ENCODE measurements at places on chromosomes 12 and 14.

DNA sequence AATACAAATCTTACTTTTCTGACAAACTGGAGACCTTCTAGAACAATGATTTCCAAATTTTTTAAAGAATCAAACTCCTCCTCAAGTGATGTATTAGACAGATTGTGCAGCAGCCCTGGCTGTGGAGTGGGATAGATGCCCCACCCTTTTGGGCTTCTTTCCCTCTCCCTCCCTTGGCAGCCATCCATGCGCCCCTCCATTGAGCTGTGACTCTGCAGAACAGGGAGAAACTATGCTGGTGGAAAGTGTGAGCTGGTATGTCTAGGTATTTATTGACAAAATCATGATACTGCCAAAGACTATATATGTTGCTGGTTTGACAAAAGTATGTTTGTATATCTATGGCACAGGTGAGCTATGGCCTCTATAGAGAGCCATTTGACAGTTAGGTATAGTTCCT lies 138.5 kb downstream of the KTN1 start:
- DNase-seq: peak; percentile 71

- DNase-seq: peak; percentile 79
Observed at GRCh38 chr12:20368114-20368650, at the start of gene PDE3A. Gene PDE3A (plus strand): TSS chr12:20368537. CDS start chr12:20369285, 748 bp downstream.

DNA sequence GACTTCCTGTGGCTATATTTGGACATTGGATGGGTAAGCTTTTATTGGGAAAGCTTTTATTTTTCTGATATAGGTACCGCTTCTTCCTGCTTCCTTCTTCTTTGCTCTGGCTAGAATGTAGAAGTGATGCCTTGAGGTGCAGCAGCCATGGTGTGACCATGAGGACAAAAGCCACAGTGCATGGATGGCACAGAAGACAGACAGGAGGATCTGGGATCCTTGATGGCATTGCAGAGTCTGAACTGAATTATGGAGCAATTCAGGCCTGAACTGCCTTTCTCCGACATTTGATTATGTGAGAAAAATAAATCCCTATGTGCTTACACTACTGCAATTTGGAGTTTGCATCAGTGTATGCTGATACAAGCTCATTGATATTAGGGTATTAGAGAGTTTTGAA lies 191.3 kb upstream of the CRY1 start:
- DNase-seq: no peak

- no peak for DNase-seq
Observed at GRCh38 chr12:92530706-92531105, 172.1 kb upstream of the PLEKHG7 start.

GRCh38 chr12:83769151-83769550 lies 1082.4 kb downstream of the TMTC2 start:
- no peak for DNase-seq

- DNase-seq: no peak
Observed at GRCh38 chr12:91133871-91134270, 22.6 kb upstream of the LUM start.

DNA sequence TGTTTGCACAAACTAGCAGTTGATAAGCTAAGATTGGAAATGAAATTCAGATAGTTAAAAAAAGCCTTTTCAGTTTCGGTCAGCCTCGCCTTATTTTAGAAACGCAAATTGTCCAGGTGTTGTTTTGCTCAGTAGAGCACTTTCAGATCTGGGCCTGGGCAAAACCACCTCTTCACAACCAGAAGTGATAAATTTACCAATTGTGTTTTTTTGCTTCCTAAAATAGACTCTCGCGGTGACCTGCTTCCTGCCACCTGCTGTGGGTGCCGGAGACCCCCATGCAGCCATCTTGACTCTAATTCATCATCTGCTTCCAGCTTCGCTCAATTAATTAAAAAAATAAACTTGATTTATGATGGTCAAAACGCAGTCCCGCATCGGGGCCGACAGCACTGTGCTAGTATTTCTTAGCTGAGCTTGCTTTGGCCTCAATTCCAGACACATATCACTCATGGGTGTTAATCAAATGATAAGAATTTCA lies 335.6 kb downstream of the TMEM121 start:
- no peak for DNase-seq

- DNase-seq: no peak
Observed at GRCh38 chr12:119072440-119072839, 91.1 kb downstream of the SRRM4 start.

DNA sequence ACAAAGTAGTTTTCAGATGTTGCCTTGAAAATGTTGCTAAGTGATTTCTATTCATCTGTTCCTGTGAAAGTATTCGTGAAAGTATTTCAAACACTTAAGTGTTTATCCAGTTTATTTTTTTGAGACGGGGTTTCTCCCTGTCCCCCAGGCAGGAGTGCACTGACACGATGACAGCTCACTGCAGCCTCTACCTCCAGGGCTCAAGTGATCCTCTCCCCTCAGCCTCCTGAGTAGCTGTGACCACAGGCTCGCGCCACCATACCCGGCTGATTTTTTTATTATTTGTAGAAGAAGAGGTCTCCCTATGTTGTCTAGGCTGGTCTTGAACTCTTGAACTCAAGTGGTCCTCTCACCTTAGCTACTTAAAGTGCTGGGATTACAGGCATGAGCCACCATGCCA lies 1.7 kb downstream of the ZDHHC17 start:
- no peak for DNase-seq

GRCh38 chr14:21454843-21455544 lies 929 bp downstream of the CHD8 start:
- peak; percentile 11 for DNase-seq

DNA sequence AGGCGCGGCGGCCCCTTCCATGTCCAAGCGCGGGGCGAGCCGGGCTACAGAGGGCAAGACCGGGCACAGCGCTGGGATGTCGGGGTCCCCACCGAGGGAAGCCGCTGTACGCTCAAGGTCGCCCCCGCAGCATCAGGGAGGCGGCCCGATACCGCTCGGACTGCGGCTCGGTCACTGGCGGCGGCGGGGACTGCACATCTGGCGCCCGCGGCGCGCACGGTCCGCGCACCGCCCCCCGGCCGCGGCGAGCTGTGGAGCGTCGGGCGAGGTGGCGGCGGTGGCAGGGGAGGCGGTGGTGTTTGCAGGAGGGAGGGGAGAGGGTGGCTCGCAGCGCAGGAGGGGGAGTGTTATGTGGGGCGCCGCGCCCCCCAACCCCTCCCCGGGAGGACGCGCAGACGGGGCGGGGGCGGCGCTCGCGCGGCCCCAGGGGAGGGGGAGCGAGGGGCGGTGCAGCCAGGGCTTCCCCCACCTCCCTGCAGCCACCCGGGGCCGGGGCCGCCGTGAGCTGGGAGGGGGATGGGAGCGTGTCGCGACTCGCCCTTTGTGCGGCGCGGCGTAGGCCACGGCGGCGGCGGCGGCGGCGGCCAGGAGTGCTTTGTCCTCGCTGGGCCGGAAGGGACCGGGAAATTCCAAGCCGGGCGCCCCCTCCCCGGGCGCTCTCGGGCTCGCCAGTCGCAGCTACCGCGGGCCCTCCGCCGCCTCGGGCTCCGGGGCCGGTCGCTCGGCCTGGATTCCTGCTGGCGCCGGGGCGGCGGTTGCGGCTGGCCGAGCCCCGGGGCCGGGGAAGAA lies at the start of gene NUAK1:
Gene NUAK1 (minus strand): TSS at position 322 of the 789 bp plus-strand sequence. CDS start 301 bp downstream, at position 21.
- DNase-seq: peak; percentile 72

GRCh38 chr12:119841433-119842210 lies 35.5 kb downstream of the CIT start:
- no peak for DNase-seq

DNA sequence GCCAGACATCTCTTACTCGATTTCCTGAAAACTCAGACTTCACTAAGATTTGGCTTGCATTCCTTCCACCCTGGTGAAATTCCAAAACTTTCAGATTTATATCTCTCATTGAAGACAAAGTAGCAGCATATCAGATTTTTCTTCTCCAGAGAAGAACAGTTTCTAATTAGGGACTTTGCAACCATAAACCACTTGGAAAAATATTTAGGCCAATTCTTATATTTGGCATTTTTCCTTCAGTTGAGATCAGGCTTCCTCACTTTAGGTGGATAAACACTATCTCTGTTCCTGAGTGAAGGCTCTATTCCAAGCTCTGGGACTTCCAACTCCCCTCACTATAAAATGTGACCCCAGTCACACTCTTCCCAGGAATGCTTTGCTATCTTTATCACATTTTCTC lies 1434.3 kb upstream of the FLRT2 start:
- no peak for DNase-seq

DNA sequence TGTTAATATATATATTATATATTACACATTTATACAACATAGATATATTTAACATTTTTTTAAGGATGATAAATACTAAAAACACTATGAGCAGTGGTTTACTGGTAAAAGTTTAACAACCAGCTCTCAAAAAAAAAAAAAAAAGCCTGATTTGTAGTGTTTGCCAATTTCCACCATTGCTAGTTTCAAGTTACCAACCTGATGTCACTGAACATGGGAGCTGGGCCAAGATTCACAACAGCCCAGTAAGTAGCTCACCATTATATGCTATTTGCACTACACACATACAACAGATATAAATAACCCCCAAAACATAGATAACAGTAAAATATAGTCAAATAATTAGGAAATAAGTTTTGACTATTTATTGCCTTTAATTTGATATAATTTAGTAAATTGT lies 28.9 kb upstream of the TMX1 start:
- peak; percentile 14 for DNase-seq

Measured in Caki2 (cell line).